ENCODE measurements at places on chromosomes 5 and 9.
A peak's percentile ranks its signal among the peaks of the same experiment; 100 is the strongest.

GRCh38 chr5:77066823-77067442, 20.2 kb downstream of the ZBED3 start:
- DNase-seq, result no peak

DNA sequence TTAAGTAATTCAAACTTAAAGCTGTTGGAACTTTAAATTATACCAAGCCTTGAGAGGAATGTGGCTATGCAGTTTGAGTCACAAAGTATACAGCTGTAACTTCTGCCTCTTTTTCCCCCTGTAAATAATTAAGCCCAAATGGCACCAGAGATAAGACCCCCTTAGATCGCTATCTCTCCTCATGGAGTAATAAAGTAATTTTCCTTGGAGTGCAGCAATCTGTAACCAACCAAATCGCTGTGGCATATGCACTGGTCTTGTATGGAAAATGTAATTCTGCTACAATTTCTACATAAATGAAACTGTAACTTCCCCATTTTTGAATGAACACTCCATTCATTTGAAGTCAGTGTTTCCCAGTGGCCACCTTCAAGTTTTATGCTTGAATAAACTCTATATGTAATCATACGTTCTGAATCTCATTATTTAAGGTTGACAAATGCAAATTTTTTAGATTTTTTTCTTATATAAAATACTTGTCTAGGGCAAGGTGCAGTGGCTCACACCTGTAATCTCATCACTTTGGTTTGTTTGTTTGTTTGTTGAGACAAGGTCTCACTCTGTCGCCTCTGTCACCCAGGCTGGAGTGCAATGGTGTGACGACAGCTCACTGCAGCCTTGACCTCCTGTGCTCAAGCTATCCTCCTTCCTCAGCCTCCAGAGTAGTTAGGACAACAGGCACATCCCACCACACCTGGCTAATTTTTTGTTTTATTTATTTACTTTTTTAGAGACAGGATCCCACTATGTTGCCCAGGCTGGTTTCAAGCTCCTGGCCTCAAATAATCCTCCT, 12.3 kb downstream of the SUSD1 start:
- DNase-seq, result no peak

- no peak for DNase-seq
Observed at GRCh38 chr5:14351086-14351661, 208.0 kb downstream of the TRIO start.

DNA sequence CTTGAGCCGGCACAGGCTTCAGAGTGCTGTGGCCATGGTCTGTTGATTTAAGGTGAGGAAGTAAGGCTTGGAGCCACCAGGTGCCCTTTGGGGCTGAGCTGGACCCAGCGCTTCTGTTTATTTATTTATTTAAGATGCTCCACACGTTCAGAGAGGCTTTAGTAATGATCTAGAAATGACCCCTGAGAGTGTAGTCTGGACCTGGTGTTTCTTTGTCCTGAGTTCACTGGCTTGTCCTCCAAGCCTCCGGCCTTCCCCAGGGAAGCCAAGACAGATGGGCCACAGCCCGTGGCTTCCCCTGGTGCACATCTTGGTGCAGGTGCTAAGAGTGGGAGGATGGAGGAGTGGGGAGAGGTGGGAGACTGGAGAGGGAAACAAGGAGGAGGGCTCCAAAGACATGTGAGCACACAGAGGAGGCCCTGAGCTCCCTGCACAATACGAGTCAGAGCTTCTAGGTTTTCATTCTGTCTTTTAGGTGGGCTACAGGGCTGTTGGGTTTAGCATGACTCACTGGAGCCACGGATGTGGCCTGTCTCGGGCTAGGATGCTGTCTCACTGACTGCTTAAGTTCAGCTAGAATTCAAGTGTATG, 56.9 kb downstream of the AHRR start:
- no peak for DNase-seq

DNA sequence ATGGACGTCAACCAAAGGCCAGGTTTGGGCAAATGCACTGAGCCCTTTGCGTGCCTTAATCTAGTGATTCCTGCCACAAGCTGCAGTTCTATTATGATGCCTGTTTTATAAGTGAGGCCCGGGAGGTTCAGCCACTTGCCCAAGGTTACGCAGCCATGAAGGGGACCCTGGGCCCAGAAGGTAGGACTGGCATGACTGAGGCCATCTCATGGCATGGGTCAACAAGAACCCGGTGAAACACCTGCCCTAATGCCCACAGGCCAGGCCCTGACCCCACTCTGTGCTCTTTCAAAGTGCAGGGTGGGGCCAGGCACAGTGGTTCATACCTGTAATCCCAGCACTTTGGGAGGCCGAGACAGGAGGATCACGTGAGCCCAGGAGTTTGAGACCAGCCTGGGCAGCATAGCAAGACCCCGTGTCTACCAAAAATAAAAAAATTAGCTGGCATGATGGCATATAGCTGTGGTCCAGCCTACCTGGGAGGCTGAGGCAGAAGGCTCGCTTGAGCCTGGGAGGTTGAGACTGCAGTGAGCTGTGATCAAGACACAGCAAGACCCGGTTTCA, 8.6 kb downstream of the NINJ1 start:
- DNase-seq, result no peak

GRCh38 chr5:128304088-128304487, 220.5 kb downstream of the SLC12A2 start:
- DNase-seq, result no peak

DNA sequence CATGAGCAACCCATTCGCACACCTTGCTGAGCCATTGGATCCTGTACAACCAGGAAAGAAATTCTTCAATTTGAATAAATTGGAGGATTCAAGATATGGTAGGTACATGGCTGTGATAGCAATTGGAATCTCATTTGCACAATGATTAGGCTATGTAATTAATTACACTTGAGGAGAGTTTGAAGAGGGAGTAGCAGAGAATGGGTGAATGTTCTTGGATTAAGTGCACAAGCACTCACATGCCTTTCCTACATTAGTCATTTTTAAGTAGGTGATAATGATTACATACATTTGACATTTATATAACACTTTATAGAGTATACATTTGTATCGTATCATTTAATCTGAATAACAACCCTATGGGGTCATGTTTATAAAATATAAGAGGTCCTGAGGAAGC, 21.1 kb downstream of the ACO1 start:
- DNase-seq, result no peak

GRCh38 chr5:108264533-108264932, 117.4 kb downstream of the FBXL17 start:
- no peak for DNase-seq

DNA sequence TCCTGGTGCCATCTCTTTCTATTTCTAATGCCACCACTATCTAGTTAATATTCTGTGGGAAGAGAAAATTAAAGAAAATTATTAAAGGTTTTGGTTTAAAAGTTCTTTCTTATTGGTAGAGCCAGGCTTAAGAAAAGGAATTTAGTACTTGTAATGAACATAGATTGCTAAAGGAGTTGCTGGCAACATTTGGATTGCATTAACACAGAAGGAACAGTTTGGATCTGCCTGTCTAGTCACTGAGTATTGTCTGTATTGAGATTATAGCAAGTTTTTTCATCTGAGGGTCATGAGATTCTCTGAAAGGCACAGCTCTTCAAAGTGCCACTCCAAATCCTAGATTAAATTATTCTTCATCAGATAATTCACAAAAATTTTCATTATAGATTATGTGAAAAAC, 32.0 kb downstream of the FSD1L start:
- no peak for DNase-seq

DNA sequence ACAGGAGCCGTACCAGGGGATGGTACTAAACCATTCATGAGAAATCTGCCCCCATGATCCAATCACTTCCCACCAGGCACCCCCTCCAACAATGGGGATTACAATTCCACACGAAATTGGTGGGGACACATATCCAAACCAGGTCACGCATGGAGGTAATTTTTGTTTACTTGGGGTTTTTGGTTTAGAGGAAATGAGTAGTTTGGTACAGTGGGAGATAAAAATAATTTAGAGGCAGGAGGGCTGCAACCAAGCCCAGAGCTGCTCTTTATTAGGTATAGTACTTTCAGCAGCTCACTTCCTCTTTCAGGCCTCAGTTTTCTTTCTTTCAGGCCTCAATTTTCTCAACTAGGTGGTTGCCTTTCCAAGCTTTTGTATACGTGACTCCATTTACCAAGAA, 23.2 kb downstream of the PRUNE2 start:
- no peak for DNase-seq

GRCh38 chr5:14036514-14036913, 92.0 kb upstream of the DNAH5 start:
- DNase-seq, result peak; percentile 24

DNA sequence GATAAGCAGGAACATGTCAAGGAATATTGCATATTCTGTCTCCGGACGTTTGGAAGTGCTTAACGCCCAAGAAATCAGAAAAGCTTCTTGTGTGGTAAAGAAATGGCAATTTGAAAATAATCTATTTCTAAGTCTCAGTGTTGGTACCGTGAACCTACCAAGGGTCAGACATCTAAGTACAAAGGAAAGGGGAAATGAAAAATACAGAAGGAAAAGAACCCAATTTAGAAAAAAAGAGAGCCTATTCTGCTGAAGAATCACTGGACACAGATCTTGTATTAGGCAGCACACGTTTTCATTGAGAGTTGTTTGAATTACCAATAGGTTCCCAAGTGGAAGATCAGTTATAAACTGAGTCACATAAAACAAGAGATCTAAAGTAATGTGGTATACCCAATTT, 46.9 kb upstream of the CEP78 start:
- no peak for DNase-seq

DNA sequence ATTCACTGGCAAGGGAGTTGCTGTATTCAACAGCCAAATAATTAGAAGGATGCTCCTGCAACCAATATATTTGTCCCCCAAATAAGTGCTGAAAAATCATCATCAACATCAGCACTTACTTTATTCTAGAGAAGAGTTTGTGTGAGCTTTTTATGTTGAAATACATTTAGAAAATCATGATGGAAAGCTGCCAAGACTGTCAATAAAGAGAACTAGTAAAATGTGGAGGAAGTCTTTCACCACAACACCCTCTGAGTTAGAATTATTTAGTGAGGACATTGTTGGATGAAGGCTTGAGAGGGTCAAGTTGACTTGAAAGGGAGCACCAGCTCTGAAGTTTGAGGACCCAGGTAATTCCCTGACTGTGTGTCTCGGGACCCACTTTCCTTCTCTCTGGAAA, 100.2 kb upstream of the TBCA start:
- DNase-seq, result no peak

- DNase-seq, result peak; percentile 94
Observed at GRCh38 chr5:179060116-179061008, at the start of gene ZNF354C. ZNF354C (plus strand) TSS chr5:179060373; CDS start chr5:179062069, 1,696 bp downstream.

DNA sequence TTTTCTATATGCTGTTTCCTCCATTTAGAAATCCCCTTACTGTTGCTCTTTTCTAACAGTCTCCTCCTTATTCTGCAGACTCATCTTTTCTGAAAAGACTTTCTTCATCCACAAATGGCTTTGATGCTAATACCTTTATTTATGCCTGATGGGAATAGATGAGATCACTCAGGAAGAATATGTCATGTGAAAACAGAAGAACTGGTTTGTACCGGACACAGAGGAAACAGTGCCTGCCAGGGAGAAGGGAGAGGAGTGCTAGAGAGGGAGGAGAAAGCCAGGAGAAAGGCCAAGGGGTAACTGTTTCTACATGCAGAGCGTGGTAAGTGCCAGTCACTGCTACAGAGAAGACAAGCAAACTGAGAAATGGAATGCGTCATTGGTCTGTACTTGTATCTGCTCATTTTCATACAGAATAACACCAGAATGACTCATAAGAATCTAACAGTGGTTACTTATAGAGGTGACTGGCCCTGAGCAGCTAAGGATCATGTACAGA, 45.9 kb upstream of the PJA2 start:
- DNase-seq, result no peak

DNA sequence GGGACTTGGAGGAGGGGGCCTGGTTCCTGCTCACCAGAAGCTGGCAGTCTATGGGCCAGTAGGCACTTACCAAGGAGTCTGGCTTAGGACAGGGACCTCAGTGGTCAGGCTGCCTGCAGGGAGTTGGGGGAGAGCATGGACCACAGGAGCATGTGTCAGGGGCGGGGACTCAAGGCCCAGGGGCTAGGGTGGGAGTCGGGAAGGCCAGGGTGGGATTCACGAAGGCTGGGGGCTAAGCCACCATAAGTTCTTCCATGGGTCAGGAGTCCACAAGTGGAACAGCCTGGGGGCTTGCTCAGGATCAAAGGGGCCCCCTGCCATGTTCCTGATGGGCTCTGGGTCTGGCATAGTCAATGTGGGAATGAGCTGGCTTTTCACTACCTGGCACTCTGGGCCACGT, 11.5 kb upstream of the SLC25A48 start:
- DNase-seq, result no peak

- DNase-seq, result no peak
Observed at GRCh38 chr9:97300586-97300985, 6.9 kb upstream of the CCDC180 start.

DNA sequence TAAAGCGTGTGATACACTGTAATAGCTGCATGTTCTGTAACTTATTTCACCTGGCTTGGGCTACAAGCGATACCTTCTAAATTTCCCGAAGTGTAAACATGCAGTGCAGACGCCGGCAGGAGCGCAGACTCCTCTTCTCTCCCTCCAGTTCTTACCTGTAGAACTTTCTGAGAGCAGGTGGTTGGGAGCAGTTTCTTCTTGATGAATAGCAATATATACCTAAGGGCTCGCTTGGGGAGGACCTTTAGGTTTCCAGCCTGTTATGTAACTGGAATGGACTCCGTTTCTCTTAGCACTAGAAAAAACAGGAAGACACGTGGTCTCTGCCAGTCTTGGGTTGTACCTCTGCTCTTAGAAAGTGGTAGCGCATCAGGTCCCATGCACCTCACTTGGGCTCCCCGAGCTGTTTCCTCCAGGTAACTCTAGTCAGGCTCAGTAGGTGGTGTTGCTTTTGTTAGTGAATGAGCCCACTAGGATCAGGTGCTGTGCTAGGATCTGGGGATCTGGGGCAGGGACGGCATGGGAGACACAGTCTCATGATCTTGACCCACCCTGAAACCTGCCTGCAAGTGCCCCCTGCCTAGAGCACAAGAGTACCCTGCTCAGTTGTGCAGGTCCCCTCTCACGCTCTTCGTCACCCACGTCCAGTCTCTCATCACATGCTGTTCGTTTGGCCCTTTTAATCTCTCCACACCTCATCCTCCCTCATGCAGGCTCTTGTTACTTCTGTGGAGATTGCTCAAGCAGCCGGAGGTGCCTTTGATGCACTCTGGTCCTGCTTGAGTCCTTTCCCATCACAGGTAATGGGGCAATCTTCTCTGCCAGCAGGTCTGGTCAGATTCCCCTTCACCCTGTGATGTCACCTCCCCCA, 2.8 kb downstream of the TENT4A start:
- DNase-seq, result no peak

DNA sequence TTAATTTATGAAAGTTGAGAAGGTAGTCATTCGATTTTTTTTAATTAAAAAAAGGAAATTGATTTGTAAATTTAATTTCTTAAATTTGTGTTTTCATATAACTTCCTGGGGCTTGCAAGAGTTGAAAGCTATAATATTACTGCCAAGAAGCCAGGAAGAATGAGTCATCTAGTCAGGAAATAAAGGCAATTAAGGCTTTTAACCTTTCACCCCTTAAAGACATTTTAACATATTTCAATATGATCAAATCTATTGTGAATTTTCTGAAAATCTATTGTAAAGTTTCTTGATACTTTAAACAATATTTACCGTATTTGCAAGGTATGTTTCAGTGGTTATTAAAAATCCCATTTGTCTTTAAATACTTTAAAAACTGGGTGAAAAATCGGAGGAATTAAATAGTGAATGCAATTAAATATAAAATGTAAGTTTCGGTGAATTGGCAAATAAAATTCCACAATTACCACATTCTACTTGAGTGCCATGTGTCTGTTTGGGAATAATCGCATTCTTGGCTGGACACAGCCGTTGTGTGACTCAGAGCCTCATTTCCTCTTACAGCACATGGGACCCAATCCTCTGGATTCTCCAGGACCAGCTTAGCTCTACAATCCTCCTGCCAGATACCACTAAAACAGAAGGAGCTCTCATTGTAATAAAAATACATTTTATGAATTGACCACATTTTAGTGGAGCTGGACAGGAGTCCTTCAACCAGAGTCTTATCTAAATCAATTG, 310.7 kb downstream of the HCN1 start:
- no peak for DNase-seq
